Heart left ventricle (tissue), 16 donors: ENCODE measurements at places on chromosomes 6 and 20. TPM values are rescaled to one million over a fixed set of nuclear protein-coding genes. Genes with fewer than 3 reads are reported as not detected.

SLC22A23 gene
- polyA plus RNA-seq = 2.9 TPM

FGD2 gene
- 4.1 TPM for polyA plus RNA-seq

PACRG gene
- polyA plus RNA-seq = 9.0 TPM

RNF114 gene
- polyA plus RNA-seq = 48.5 TPM

PRL gene
- polyA plus RNA-seq = not detected

RSPO4 gene
- polyA plus RNA-seq = 0.04 TPM

MOXD1 gene
- 0.69 TPM for polyA plus RNA-seq

GATA5 gene
- 0.98 TPM for polyA plus RNA-seq

GABRR1 gene
- polyA plus RNA-seq = not detected

PRSS35 gene
- 0.15 TPM for polyA plus RNA-seq

LCA5 gene
- 1.4 TPM for polyA plus RNA-seq

FOXC1 gene
- 2.1 TPM for polyA plus RNA-seq

RNF182 gene
- 0.07 TPM for polyA plus RNA-seq

DNA sequence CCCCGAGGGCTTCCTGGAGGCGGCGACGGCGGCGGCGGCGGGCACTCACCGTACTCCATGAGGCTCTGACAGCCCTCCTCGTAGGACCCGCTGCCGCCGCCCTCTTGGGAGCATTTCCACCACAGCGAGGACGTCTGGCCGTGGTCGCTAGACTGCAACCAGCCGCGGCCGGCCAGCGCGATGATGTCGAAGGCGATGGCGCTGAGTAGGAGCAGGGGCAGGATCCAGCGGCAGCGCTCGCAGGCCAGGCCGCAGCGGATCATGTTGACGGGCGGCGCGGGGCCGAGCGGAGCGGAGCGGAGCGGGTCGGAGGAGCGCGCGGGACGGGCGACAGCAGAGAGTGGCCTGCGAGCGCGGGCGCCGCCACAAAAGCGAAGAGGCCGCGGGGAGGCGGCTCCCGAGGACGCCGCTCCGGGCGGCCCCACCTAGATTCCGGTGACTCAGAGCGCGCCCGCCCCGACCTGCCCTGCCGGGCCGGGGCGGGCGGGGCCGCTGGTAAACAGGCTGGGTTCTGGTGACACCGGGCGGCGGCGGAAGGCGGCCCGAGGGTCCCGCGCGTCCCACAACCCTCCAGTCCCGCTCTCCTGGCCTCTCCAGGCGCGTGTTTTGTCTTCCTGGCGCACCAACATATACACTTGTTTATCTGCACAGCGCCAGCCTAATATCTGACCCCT is at the start of gene PERP:
PERP (minus strand) TSS at position 342 of the 674 bp plus-strand sequence; CDS start at position 263, 79 bp downstream.
- peak; percentile 69 for DNase-seq

DNA sequence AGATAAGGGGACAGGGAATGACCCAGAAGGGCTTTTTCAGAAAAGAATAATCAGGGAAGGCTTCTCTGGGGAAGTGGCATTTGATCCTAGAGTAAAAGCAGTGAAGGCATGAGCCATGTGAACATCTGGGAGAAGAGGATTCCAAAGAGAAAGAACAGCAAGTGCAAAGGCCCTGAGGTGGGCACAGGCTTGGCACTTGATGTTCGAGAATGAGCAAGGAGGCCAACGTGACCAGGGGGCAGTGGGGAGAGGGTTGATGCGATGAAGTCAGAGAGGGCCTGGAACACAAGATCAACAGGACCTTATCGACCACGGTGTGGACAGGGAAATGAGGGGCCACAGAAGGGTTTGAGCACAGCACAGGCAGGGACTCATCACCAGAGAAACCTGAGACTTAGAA is 5.8 kb downstream of the GRM4 start:
- DNase-seq = no peak

- no peak for DNase-seq
Measured at GRCh38 chr6:144378437-144378836, 93.3 kb downstream of the UTRN start.

GRCh38 chr6:154485815-154486214 is 24.7 kb downstream of the CNKSR3 start:
- no peak for DNase-seq

DNA sequence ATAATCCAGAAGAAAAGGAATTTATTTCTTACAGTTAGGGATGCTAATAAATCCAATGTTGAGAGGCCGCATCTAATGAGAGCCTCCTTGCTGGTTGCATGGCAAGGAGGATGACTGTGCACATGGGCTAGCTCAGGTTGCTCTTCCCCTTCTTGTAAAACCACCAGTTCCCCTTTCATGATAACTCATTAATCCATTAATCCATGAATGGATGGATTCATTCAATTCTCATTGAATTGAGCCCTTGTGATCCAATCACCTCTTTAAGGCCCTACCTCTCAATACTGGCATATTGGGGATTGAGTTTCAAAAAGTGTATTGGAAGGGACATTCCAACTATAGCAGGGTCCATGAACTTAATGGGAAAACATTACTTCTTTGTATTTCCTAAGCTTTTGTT is 149.5 kb downstream of the BMP2 start:
- no peak for DNase-seq

DNA sequence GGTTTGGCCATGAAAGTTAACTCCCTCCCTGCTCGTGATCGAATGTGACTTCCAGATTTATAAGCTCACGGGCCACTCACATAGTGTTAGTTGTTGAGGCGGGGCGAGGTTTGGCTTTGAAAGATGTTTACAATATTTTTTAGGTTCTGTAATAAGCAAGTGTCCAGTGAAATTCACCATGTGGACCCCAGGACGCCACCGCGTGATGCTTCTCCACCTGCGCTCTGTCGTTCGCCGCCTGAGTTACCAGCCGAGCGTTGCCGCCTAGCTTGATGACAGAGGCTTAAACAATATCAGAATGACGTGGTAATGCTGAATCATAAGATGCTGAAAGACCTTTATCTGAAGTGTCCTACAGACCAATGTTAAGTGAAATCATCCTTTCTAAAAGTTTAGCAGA is 241.0 kb downstream of the MYLK4 start:
- DNase-seq = no peak

- DNase-seq = no peak
Measured at GRCh38 chr20:60851826-60852704, 400.0 kb upstream of the CDH4 start.

GRCh38 chr6:163437466-163437865 is 22.9 kb downstream of the QKI start:
- DNase-seq = no peak

GRCh38 chr6:46016063-46016608 is 476 bp upstream of the CLIC5 start:
- no peak for DNase-seq

GRCh38 chr6:143179096-143179495 is 118.4 kb downstream of the AIG1 start:
- no peak for DNase-seq

GRCh38 chr20:57409672-57410397 is 18.6 kb downstream of the RBM38 start:
- DNase-seq = no peak

- no peak for DNase-seq
Measured at GRCh38 chr6:12804952-12805645, 88.5 kb downstream of the PHACTR1 start.

DNA sequence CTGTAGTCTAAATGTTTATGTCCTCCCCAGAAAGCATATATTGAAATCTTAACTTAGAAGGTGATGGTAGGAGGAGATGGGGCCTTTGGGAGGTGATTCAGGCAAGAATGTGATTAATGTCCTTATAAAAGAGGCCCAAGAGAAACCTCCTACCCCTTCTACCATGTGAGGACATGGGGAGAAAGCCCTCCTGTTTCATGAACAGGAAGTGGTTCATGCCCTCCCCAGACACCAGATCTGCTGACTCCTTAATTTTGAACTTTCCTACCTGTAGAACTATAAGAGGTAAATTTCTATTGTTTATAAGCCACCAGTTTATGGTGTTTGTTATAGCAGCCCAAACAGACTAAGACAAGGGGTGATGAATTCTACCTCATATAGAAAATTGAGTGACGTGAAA is 8.7 kb upstream of the ECT2L start:
- no peak for DNase-seq

DNA sequence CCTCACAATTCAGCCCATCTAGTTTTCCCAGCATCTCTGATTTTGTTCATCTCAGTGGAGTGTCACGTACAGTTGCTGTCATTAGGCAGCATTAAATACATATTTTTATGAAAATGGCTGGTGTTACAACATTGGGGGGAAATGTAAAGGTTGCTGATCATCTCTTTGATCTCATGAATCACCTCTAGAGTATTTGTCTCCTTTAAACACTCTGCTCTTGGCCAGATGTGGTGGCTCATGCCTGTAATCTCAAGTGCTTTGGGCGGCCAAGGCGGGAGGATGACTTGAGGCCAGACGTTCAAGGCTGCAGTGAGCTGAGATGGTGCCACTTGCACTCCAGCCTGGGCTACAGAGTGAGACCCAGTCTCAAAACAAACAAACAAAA is 128.1 kb downstream of the IPCEF1 start:
- no peak for DNase-seq

- no peak for DNase-seq
Measured at GRCh38 chr6:150363733-150364132, 5.1 kb upstream of the IYD start.
